ENCODE measurements at places on chromosomes 2 and 18.

GRCh38 chr2:37573451-37574388, 97.7 kb downstream of the CDC42EP3 start:
- DNase-seq = no peak

GRCh38 chr2:189024901-189025618, 50.9 kb downstream of the COL3A1 start:
- no peak for DNase-seq

DNA sequence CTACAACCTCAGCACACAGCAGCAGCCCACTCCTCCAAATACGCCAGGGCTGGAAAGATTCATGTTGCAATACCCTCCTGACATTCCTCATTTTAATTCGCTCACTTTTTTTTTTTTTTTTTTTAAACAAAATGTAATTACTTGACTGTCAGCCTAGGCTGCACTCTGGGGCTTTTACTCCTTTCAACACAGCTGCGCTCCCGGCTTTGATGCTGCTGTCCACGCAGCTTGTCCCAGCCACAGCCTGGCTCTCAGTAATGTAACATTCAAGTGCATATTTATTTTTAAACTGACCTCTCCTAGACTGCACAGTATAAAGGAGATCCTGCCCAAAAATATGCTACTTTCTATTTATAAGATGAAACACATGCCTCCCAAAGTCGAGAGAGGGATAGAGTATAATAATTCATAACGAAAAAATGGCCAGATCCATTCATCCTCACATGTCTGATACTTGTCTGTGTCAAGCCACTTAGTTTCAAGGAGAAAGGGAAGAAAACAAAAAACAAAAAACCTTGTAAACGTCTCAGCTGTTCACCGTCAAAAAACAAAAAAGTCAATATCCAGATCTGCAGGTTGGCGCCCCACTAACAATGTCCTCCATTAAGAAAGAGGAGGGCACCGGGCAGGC, 949 bp downstream of the CDC42EP3 start:
- no peak for DNase-seq

DNA sequence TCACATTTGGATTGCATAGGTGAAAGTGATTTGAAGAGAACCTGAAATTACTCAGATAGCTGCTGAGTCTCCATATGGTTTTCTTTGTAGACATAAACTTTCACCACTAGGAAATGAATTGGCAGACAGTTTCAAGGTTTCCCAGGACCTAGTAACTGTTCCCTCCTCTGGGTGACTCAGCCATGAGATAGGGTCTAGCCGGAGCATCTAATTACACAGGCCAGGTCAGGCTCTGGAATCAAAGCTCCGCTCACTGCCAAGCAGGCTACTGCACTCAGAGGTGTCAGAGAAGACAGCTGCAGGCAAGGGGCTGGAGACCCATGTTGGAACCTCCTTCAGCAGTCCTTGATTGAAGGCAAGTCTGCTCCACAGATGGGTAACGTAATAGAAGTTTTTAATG, 429.2 kb downstream of the TNS1 start:
- no peak for DNase-seq

DNA sequence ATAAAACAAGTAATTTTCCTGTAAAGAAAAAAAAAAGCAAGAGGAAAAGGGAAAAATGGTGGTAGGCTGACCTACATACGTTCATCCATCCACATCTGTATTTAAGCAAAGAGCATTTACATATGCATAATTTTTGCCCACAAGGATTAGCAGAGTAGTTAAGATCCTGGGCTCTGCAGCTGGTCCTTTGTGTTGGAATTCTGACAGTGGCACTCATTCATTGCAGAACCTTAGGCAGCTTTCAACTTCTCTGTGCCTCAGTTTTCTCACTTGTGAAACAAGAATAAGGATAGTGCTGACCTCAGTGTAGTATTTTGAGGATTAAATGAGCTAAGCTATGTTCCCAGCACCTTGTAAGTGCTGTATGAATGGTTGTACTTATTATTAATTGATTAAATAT, 211.3 kb downstream of the ARL4C start:
- no peak for DNase-seq
